Nephron progenitor cell (in vitro differentiated cells): ENCODE measurements at places on chromosomes 3 and 15.
A peak's percentile ranks its signal among the peaks of the same experiment; 100 is the strongest.

- no peaks in the 10 kb centered on the region for H3K36me3 ChIP-seq
- no peak overlapping the region for H3K27ac ChIP-seq
- H3K4me3 ChIP-seq: no peak overlapping the region
- peaks cover 3% of the 10 kb centered on the region for H3K27me3 ChIP-seq
- H3K4me1 ChIP-seq: no peaks in the 10 kb centered on the region
Observed at GRCh38 chr15:39621976-39622375, 41.1 kb downstream of the THBS1 start.

GRCh38 chr3:4645468-4645867 is 152.3 kb downstream of the ITPR1 start:
- H3K27me3 ChIP-seq: no peaks in the 10 kb centered on the region
- H3K36me3 ChIP-seq: peaks cover 95% of the 10 kb centered on the region
- H3K27ac ChIP-seq: peak overlapping the region; percentile 76
- peaks cover 21% of the 10 kb centered on the region for H3K4me1 ChIP-seq
- no peak for DNase-seq

- H3K4me1 ChIP-seq: no peaks in the 10 kb centered on the region
- H3K27ac ChIP-seq: no peak overlapping the region
- DNase-seq: no peak
- no peaks in the 10 kb centered on the region for H3K36me3 ChIP-seq
- H3K27me3 ChIP-seq: peaks cover 4% of the 10 kb centered on the region
Observed at GRCh38 chr3:28590216-28590615, 241.6 kb upstream of the AZI2 start.

DNA sequence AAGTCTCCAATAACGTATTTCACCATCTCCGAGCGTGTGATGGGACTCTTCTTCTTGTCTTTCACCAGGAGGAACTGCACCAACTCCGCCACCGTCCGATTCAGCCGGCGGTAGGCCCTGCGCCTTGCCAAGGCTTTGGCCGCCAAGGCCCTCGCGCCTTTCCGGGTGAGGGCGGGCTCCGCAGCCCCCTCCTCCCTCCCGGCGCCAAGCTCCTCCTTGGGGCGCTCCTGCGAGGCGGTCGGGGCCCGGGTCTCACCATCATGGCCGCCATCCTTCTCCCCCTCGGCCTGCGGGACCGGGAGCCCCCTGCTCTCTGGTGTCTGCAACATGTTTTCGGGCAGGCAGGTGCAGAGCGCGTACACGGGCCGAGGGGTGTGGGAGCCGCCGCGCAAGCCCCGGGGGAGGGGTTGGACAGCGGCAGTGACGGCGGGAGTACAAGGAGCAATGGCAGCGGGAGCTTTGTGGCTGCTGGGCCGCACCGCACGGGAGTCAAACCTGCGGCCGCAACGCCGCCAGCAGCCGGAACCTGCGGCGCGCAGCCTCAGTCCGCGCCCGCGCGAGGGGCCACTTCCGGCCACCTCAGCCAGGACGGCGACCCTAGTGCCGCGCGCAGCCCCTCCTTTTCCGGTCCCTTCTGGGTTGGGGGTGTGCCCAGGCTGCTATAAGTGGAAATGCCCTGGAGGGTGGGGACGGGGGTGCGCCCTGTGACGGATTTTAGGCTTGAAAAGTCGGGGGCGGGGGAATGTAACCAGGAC is at the start of gene MAGEF1:
Gene MAGEF1, minus strand, starts transcription at position 572 of the 755 bp plus-strand sequence. Its CDS starts 243 bp downstream, at position 329.
- peak within 1 kb of the TSS; percentile 97 for H3K27ac ChIP-seq
- peak; percentile 88 for DNase-seq
- H3K4me3 ChIP-seq: peak within 1 kb of the TSS; percentile 91
- peaks cover 62% of the 10 kb centered on the region for H3K4me1 ChIP-seq

DNA sequence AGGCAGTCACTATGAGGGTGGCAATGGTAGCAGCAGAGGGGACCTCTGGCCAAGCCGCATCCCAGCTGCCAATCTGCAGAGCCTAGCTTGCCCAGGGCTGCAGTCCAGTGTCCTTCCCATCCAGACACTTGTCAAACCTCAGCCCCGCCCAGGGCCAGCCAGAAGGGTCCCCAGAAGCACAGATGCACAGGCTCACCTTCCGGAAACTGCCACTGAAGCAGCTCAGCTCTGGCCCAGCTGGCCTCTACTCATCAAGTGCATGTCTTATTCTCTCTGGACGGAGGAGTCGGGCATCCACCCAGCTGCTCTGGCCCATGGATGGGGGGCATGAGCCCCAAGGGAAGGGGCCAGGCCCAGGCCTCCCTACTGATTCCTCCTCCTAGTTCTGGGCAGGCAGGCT is 69.2 kb downstream of the DNAJB8 start:
- no peak overlapping the region for H3K27ac ChIP-seq
- no peak overlapping the region for H3K4me3 ChIP-seq
- H3K36me3 ChIP-seq: no peaks in the 10 kb centered on the region
- peaks cover 3% of the 10 kb centered on the region for H3K27me3 ChIP-seq

GRCh38 chr3:25291481-25291905 is 136.6 kb upstream of the RARB start:
- DNase-seq: no peak
- H3K4me1 ChIP-seq: peaks cover 57% of the 10 kb centered on the region
- no peaks in the 10 kb centered on the region for H3K27me3 ChIP-seq
- no peaks in the 10 kb centered on the region for H3K36me3 ChIP-seq

GRCh38 chr3:50357481-50357880 is 1.8 kb downstream of the TMEM115 start:
- peaks cover 7% of the 10 kb centered on the region for H3K36me3 ChIP-seq
- H3K4me3 ChIP-seq: peak overlapping the region; percentile 95
- no peak overlapping the region for H3K27ac ChIP-seq
- peaks cover 5% of the 10 kb centered on the region for H3K27me3 ChIP-seq
- peaks cover 37% of the 10 kb centered on the region for H3K4me1 ChIP-seq

GRCh38 chr15:65824941-65825544 is 33.0 kb upstream of the DENND4A start:
- H3K27ac ChIP-seq: no peak overlapping the region
- no peak overlapping the region for H3K4me3 ChIP-seq
- DNase-seq: no peak
- no peaks in the 10 kb centered on the region for H3K27me3 ChIP-seq

GRCh38 chr3:177590826-177591225 is 393.5 kb upstream of the TBL1XR1 start:
- DNase-seq: no peak
- no peak overlapping the region for H3K4me3 ChIP-seq
- H3K36me3 ChIP-seq: peaks cover 17% of the 10 kb centered on the region
- peaks cover 49% of the 10 kb centered on the region for H3K4me1 ChIP-seq

- H3K4me1 ChIP-seq: peaks cover 17% of the 10 kb centered on the region
- peaks cover 16% of the 10 kb centered on the region for H3K27me3 ChIP-seq
- no peak overlapping the region for H3K27ac ChIP-seq
- no peak for DNase-seq
- no peak overlapping the region for H3K4me3 ChIP-seq
Observed at GRCh38 chr3:71930056-71930991, 145.4 kb upstream of the PROK2 start.

DNA sequence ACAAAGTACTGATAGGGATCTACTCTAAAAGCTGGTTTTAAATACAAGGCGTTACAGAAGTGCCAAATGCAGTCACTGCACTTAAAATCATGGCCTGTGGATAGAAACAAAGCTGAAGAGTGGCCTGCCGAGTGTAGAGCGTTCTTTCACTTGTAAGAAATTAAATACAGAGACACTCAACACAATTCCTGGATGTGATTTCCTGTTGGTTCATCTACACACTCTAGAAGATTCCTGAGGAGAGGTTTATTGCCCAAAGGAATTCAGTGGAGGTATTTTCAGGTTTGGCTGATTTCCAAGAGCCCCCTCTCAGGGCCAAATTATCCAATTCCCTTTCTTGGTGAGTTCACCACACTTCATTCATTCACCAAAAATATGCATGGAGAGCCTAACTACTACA is 200.3 kb upstream of the IL12A start:
- DNase-seq: no peak
- H3K27ac ChIP-seq: peak overlapping the region; percentile 44
- H3K36me3 ChIP-seq: no peaks in the 10 kb centered on the region
- peaks cover 54% of the 10 kb centered on the region for H3K4me1 ChIP-seq

DNA sequence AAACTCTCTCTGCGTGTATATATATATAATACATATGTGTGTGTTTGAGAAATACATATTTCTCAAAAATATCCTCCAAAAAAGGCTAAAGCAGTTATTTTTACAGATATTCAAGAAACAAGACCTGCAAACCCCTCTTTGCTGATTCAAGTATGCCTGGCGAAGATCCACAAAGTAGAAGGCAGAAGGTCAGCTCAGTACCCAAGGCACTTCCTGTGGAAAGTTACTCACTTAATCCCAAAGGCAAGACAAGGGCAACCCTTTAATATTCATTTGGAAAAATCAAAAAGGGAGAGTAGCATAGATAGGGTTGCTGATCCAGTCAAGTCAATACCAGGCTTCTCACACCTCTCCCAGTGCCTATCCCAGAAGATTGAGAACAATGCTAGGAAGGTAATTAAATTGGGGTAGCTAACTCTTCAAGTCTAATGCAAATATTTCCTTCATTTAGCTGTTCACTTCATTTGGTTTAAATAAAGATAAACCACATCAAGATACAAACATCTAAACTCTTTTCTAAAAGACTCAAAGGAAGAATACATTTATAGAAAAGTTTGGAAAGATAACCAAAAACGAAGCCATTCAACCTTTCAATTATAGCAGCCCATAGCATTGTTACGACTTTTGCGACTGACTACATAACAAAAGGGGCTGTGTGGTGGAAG is 7.2 kb downstream of the COX17 start:
- no peak overlapping the region for H3K27ac ChIP-seq
- H3K27me3 ChIP-seq: no peaks in the 10 kb centered on the region
- H3K36me3 ChIP-seq: peaks cover 52% of the 10 kb centered on the region
- H3K4me3 ChIP-seq: no peak overlapping the region
- no peak for DNase-seq
- peaks cover 2% of the 10 kb centered on the region for H3K4me1 ChIP-seq

DNA sequence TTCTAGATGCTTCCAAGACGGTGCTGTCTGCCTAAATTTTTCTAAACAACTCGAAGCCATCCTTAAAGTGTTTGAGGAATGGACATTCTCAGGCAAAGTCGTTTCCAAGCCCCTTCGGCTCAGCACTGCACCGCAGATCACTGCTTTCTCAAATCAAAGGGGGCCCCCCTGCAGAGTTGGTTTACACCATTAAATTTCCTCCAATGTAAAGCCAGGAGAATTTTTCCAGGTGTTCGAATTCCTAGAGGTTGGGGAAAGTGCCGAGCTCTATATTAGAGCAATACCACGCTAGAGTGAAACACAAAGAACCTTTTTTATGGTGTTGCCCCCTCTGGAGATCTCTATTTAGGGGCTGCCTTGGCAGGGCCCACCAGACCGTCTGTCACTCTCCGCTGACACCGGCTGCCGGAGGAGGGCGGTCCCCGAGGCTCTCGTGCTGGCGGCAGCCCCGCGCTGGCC is 277.9 kb upstream of the NR2F2 start:
- peak overlapping the region; percentile 42 for H3K4me3 ChIP-seq
- H3K36me3 ChIP-seq: peaks cover 12% of the 10 kb centered on the region
- no peak overlapping the region for H3K27ac ChIP-seq
- H3K27me3 ChIP-seq: peaks cover 13% of the 10 kb centered on the region
- DNase-seq: no peak

- no peak for DNase-seq
- no peak overlapping the region for H3K4me3 ChIP-seq
- H3K27me3 ChIP-seq: no peaks in the 10 kb centered on the region
- peaks cover 5% of the 10 kb centered on the region for H3K4me1 ChIP-seq
- H3K27ac ChIP-seq: no peak overlapping the region
Observed at GRCh38 chr3:86937306-86937791, 53.6 kb downstream of the VGLL3 start.

DNA sequence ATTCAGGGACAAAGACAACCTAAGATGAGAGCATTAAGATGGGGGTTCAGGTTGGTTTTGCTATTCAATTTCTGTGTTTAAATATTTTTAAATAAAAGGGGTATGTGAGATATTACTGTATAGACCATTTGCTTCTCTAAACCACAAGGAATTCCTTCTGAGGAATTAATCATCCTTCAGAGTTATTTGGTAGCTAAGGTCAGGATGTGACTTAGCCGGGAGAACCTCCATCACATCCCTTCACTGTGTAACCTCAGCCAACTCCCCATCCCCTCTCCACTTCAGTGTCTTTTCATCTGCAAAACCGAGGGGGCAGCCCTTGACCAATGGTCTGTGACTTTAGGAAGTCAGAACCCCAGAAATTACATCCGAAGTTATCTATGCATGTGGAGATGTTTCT is 48.7 kb upstream of the SKOR1 start:
- peaks cover 4% of the 10 kb centered on the region for H3K27me3 ChIP-seq
- H3K27ac ChIP-seq: peak overlapping the region; percentile 38
- H3K36me3 ChIP-seq: no peaks in the 10 kb centered on the region
- DNase-seq: no peak

DNA sequence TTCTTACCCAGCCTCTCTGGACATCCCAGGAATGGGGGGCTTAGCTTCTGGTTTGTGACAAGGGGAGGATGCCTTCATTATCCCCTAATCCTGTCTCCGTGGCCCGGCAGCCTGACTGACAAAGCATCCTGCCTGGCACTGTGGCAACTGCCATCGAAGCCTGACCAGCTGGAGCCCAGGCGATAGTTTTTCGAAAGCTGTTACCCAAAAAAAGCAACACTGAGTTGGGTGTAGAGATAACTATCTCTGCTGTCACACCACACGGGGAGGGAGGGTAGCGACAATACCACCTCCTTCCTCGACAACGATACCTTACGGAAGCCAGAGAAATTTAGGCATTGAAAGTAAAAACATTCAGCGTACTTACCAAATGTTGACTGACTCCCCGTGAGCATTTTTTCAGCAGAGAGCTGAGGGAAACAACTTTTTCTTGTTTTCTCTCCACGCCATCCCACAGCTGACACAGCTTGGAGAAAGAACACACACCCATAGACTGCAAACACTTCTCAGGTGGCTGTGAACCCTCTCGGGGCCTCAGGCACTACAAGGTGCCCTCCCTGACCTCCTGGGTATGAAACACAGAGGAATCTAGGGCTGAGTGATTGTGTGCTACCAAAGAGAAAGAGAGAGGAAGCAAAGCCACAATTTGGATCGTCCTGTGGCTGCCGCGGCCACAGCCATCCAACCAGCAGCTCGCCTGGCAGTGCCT is 361.9 kb upstream of the ICE2 start:
- H3K27me3 ChIP-seq: peaks cover 3% of the 10 kb centered on the region
- H3K36me3 ChIP-seq: no peaks in the 10 kb centered on the region
- H3K4me3 ChIP-seq: no peak overlapping the region

- H3K36me3 ChIP-seq: peaks cover 74% of the 10 kb centered on the region
- no peak overlapping the region for H3K27ac ChIP-seq
- no peak overlapping the region for H3K4me3 ChIP-seq
- no peaks in the 10 kb centered on the region for H3K4me1 ChIP-seq
- DNase-seq: no peak
- H3K27me3 ChIP-seq: no peaks in the 10 kb centered on the region
Observed at GRCh38 chr3:119731560-119732343, 28.9 kb downstream of the CFAP91 start.

- H3K4me1 ChIP-seq: peaks cover 4% of the 10 kb centered on the region
- DNase-seq: no peak
- H3K4me3 ChIP-seq: no peak overlapping the region
- no peaks in the 10 kb centered on the region for H3K36me3 ChIP-seq
Observed at GRCh38 chr3:30720586-30721313, 114.3 kb downstream of the TGFBR2 start.

DNA sequence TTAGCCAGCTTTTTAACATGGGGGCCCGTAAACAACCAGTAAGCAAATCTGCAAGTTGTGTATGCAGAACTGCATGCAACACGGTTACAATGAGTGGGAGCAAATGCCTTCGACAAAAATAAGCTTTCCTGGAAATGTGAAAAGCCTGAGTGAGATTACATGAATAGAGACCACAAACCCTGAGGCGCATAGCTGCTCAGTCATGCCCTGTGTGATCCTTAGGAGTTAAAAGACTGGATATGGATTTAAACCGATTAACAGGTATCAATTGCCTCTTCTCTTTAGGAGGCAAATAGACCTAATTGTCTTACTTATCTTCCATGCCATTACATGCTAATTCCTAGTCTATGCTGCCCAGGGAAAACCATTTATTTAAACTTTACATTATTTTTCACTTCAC is 810.3 kb downstream of the ROBO1 start:
- H3K27me3 ChIP-seq: no peaks in the 10 kb centered on the region
- H3K27ac ChIP-seq: peak overlapping the region; percentile 65
- peaks cover 29% of the 10 kb centered on the region for H3K4me1 ChIP-seq
- no peak overlapping the region for H3K4me3 ChIP-seq
- no peak for DNase-seq
- H3K36me3 ChIP-seq: peaks cover 30% of the 10 kb centered on the region
